ENCODE measurements at places on chromosomes 3 and 15. TPM values are rescaled to one million over a fixed set of nuclear protein-coding genes. Genes with fewer than 3 reads are reported as not detected.

DNA sequence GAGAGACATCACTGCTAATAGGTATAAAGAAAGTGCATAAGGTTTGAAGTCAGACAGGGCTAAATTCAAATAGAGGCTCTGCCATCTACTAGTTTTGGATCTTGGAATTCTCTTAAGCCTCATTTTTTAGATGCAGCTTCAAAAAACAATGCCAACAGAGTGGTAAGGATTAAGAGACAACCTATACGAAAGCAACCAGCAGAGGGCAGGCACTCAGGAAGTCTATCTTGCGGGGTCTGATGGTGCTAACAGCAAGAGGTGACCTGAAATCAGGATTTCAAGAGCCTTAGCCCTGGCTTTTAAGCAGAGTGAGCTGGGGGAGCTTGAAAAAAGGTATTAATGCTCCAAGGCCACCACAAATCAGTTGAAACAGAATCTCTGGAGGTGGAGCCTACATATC lies 40.7 kb downstream of the LDHAL6B start:
- DNase-seq = no peak

DNA sequence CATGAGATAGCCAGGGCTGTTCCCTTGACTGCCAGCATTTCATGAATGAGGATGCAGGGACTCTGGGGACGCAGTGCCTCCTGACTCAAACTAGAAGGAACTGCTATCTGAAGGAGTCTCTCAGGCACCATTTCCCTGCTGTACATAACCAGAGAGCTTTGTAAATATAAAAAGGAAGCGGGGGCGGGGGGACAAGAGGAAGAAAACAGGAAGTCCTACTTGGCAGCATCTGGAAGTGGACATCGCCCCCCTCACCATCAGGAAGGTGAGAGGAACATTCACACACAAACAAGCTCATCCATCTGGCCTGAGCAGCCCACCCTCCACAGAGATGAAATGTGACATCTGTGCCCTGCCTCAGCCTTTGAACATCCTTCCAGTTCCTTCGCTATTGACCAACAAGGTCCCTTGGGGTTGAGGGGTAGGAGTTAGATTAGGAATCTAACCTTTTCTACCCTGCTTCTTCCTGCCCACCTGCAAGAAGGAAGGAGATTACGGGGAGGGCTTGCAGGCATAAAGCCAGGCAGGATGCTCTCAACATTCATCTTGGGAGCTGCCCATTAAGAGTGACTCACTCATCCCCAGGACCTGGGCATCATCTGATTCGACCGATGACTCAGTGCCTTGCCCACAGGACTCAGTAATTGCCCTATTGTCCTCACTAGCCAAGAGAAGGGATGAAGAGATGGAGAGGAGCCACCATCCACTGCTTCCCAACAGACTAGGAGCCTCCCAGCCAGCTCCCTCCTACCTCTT lies 31.9 kb downstream of the SH3BP5 start:
- DNase-seq = no peak

DNA sequence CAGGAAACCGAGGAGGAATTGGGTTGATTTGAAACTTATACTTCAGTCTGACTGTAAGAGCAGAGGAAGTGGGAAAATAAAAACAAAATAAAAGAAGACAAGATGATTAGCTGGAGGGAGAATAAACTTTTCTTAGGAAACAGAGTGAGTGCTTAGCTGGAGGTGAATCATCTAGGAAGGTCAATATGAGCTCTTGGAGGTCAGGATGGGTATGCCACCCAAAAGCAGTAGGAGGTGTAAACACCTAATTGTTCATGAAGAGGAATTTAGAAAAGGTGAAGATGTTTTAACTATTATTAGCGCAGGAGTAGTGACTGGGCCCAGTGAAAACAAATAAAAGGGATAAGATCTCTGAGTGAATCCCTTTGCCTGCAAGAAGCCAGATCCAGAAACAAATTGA lies 39.9 kb upstream of the ARL14 start:
- no peak for DNase-seq

GRCh38 chr3:144466114-144466513 lies 494.5 kb downstream of the DIPK2A start:
- DNase-seq = no peak

GRCh38 chr15:60283936-60284335 lies 113.8 kb downstream of the ANXA2 start:
- no peak for DNase-seq

The SPATA12 gene
- polyA plus RNA-seq = not detected

DNA sequence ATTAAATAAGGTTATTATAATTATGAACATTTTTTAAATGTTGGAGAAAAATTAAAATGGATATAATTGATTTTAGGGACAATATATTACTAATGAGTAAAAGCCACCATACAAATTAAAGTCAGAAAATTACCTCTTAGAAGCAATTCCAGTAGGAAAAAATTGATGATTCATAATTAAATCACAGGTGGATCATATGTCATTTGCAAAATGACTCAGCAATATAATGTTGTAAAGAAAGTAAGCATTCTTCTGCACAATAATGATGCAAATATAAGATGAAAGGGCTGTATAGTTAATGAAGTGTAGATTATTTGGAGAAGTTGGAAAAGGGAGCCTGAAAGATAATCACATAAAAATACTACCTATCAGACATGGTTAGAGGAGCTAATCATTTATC lies 25.8 kb downstream of the ZPLD1 start:
- DNase-seq = no peak

GRCh38 chr3:124759666-124760401 lies 29.6 kb downstream of the UMPS start:
- no peak for DNase-seq

Measured in GM12878 (cell line).